Stimulated activated CD4-positive, alpha-beta T cell treated with anti-CD3 and anti-CD28 coated beads, Interleukin-1b, Interleukin-23, amount 100 ng/mL, for 4 hours (primary cell): ENCODE measurements at places on chromosomes 13 and 19.

DNA sequence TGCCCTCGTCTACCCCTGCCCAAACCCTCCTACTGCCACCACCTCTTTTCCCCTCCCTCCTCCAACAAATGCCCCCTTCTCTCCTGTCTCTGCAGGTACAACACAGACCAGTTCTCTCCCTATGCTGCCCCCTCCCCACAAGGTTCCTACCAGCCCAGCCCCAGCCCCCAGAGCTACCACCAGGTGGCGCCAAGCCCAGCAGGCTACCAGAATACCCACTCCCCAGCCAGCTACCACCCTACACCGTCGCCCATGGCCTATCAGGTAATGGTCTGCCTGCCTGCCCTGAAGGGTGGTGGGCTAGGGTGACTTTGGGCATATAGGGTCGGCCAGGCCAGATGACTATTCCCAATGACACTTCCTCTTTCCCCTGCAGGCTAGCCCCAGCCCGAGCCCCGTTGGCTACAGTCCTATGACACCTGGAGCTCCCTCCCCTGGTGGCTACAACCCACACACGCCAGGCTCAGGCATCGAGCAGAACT, 6.5 kb upstream of the TIMM50 start:
- peak; percentile 76 for DNase-seq

DNA sequence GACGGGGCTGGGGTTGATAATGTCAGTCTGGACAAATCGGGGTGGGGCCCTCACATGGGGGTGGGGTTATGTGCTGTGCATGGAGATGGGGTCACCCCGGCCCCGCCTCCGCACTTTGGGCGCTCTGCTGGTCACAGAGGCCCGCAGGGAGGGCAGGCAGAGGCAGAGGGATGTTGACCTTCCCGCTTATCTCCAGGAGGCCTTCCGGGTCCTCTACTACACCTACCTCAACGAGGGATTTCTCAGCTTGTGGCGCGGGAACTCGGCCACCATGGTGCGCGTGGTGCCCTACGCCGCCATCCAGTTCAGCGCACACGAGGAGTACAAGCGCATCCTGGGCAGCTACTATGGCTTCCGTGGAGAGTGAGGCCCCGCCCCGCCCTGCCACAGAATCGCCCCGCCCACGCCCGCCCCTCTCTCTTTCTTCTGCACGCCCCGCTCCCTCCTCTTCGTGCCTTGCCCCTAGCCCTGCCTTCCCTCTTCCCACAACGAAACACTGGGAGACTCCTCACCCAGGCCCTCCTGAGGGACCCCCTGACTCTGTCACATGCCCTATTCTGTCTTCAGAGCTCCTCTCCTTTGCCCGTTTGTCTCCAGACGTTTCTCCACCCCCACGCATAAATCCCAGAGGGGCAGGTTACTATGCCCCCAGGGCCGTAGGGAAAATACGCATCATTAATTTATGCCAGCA, 32.8 kb downstream of the TMEM161A start:
- DNase-seq: no peak

DNA sequence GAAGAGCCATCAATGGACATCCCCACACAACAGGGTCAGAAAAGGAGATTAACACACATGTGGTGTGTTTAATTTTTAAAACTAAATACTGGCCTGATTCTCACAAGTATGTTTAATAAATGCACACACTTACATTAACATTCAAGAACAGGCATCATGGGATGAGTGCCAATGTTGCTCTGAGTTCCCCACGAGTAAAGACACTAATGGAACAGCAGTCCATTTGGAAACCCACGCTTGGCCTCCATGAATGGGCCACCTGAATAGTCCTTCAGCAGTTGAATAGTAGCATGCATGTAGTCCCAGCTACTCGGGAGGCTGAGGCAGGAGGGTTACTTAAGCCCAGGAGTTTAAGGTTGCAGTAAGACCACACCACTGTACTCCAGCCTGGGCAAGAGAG, 195.2 kb upstream of the IPO5 start:
- no peak for DNase-seq

DNA sequence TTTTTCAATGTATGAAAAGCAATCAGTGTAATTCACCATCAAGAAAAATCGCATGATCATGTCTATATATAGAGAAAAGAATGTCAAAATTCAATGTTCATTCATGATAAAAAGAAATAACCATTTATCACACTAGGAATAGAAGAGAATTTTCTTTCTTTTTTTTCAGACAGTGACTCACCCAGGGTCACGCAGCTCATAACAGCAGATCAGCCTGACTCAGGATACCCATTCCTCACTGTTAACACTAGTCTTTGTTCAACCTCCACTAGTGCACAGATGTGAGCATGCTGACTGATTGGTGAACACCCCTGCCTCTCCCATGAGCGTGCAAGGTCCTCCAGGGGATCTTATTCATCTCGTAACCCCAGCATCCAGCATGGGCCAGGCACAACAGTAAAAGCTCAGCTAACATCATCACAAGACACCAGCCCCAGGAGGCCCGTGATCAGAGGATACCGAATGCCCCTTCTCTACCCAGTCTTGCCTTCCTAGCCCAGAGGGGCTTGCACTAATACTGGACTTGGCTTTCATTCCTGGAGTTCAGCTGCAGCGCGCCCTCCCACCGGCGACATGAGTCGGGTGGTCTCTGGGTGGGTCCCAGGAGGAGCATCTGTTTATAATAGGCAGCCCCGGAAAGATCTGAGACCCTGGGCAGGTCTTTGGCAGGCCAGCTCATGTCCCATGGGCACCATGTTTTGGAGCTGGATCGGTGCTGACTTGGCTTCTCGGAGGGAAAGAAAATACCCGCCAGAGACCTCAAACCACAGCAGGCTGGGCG, 539.5 kb upstream of the SLC10A2 start:
- DNase-seq: no peak

GRCh38 chr13:60178327-60178726, 14.6 kb upstream of the DIAPH3 start:
- DNase-seq: no peak

DNA sequence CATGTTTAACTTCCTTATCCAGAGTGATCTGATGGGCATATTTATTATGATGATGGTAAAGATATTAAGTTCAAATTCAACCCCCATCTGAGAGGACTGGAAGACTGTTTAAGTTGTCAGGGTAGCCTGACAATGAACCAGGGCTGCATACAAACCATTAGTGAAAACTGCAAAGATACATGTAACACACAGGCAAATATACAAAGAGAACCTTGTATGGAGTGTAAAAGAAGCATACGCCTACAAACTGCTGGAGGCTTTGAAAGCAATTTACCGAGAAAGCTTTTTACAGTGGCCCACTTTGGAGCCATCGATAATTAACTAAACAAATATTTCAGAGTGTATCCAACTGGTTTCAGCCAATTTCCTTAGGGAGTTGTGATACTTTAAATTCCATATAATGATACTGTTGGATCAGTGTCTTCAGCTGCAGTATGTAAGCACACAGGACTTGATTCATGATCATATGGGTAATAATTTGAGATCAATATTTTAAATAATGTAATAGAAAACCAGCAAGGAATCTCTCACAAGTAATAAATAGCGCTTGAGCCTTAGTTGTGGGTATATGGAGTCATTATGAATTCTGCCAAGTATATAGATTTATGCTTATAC, 231.5 kb upstream of the SPRY2 start:
- no peak for DNase-seq

DNA sequence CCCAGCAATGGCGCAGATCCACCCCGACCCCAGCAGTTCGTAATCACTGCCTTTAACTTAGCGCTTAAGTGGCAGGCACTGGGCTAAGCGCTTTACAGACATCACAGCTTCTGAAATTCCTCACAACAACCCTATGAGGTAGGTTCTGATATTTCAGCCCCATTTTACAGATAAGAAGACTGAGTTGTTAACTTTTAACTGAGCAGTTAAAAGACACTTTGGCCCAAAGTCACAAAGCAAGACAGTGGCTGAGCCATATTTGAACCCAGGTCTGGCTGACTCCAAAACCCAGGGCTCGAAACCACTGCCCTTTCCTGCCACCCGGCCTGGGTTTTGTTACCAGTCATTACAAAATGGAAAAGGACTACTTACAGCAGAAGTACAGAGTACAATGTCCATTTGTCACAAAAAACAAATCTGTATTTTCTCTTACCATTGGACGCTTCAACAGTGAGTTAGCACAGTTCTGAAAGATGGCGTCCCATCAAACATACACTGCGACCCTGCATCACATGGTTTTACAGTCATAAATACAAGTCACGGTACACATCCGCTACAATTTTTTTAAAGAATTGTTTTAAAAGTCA, 8.5 kb downstream of the HNRNPL start:
- no peak for DNase-seq

- DNase-seq: no peak
Measured at GRCh38 chr19:29367791-29368222, 154.9 kb upstream of the UQCRFS1 start.

GRCh38 chr13:43220873-43221595, 197.6 kb downstream of the DNAJC15 start:
- no peak for DNase-seq

- DNase-seq: no peak
Measured at GRCh38 chr13:21008026-21008425, 53.4 kb downstream of the LATS2 start.

- DNase-seq: no peak
Measured at GRCh38 chr19:27679399-27679798, 1533.6 kb downstream of the UQCRFS1 start.

DNA sequence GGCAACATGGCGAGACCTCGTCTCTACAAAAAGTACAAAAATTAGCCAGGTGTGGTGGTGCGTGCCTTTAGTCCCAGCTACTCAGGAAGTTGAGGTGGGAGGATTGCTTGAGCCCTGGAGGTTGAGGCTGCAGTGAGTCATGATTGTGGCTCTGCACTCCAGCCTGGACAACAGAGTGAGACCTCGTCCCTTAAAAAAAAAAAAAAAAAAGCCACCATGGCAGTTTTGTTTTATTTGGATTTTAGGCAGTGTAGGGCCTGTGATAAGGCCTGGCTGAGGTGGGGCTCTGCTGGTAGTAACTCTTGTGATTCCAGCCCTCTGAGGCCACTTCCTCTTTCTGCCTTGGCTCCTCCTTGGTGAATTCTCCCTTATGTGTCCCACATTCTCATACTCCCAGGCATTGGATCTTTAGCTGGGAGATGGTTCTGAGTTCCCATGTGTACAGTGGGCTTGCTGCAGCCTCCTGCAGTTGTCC, 39.2 kb downstream of the GATAD2A start:
- DNase-seq: no peak
